ENCODE measurements at places on chromosomes 1 and 21.

- no peak for DNase-seq
These were observed 248.7 kb upstream of the CXADR start for GRCh38 chr21:17264182-17264581.

DNA sequence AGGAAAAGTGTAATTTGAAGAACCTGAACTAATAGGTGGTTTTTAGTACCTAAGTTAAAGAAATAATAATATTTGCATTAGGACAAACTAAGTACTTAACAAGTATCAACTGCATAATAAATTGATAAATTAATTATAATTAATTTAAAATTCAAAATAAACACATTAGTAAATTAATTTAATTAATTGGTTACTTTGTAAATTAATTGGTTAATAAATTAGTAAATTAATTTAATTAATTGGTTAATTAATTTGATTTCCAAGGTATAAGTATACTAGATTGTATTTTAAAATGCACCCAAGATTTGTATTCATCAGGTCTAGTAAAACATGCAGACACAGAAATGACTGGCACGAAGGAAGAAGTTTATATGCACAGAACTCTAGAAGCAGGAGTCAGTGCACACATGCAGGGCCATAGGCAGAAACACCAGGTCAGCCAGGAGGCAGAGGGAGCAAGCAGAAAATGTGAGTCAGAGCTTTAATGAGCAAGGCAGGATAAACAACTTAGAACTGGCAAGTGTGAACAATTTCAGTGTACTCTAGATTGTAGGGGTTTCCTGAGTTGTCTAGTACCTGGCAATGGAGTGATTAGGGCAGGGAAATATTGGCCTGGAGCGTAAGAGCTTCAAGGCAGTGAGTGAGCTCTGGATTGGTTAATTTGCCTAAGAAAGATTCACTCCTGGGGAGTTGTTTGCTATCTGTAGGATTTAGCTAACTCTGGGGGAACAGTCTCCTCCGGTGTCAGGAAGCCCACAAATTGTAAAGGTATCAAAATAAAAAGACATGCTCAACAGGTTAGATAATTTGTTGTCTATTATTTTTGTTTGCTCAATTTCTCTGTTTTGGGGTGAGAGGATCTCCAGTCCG, 665.7 kb downstream of the MRPL39 start:
- no peak for DNase-seq

DNA sequence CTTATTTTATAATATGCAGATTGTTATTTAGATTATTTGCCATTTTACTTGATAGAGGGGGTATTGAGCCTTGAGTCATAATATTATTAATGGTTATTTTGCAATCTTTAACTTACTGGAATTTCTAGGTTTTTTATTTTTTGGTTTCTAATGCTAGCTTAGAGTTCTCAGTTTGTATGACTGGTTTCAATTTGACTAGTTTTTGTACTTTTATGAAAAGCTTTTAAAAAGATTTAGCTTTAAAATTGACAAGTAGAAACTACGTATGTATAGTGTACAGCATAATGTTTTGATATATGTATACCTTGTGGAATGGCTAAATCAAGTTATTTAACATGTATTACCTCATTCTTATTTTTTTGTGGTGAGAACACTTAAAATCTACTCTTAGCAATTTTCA, 41.5 kb downstream of the CEP350 start:
- no peak for DNase-seq

DNA sequence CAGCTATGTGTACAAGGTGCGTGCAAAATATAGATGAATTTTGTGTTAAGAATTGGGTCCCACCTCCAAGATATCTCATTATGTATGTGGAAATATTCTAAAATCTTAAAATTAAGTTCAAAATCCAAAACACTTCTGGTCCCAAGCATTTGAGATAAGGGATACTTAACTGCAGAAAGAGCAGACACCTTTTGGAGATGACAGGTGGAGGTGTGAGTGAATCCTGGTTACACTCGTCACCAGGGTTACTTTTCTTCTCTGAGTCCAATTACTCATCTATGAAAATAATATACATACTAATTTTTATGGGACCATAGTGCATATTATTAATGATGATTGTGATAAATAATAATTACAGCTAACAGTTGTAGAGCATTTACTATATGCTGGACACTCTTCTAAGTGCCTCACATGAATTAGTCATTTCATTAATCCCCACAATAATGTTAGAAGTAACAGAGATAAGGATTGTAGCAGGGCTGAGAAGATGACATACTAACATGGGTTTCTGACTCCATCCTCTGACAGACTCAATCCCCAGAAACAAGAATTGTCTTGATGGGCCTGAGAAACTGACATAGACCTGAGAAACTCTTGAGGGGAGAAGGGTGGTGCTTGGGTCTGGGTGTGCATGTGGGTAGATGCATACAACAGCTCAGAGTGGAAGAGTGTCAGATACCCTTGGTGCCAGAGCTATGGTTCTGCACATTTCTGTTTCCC, 8.3 kb upstream of the FASLG start:
- DNase-seq = no peak

DNA sequence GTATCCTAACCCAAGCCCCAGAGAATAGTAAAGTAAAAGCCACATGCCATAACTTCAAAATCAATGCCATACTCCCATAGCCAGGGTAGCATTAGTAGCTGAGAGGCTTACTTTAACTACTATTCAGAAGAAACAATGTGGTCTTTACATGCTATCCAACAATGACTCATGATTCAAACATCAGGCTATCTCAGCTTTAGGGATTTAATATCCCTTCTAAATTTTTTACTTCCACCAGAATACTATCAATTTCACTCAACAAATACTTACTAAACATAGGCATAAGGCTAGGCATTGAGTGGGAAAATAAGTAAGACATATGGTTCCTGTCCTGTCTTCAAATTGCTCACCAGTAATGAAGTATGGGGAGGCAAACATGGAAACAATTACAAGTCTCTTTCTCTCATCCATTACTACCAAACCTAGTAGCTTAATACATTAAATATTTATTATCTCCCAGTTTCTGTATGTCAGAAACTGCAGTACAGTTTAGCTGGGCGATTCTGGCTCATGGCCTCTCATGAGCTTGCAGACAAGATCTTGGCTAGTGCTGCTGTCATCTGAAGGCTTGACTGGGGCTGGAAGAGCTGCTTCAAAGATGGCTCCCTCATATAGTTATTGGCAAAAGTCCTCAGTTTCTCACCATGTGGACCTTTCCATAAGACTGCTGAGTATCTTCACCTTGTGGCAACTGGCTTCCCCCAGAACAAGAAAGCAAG, 30.7 kb downstream of the EVI5 start:
- no peak for DNase-seq

DNA sequence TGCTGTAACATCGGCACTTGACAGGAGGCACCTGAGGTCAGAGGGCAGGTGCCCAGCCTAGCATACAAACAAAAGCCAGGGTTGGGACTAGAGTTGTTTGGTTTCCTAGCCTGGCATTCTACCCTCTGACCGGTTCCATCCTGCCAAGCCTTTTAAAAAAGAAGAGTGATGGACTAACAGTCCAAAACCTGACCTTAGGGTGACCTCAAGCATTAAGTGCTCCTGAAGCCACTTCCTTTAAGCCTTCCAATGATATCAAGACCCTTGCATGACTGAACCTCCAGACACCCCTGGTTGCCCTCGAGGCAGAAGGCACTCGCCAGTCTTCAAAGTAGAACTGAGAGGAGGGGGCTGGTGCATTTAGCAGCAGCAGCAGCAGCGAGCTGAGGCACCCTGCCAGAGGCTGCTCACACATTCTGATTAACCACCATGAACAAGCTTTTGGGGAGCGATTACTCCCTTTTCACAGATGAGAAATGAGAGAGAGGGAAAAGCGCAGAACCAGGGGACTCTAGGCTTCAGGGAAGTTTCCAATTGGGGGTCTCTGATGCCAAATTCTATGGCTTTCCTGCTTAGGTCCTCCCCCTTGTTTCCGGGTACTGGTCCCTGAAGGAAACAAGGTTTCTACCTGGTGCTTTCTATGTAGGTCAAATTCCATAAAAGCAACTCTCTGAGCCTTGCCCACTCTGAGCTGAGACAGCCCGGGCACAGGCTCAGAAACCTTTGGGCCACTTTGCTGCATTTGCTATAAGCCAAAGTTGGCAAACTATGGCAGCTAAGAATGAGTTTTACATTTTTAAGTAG, 9.2 kb downstream of the SLC2A1 start:
- no peak for DNase-seq

DNA sequence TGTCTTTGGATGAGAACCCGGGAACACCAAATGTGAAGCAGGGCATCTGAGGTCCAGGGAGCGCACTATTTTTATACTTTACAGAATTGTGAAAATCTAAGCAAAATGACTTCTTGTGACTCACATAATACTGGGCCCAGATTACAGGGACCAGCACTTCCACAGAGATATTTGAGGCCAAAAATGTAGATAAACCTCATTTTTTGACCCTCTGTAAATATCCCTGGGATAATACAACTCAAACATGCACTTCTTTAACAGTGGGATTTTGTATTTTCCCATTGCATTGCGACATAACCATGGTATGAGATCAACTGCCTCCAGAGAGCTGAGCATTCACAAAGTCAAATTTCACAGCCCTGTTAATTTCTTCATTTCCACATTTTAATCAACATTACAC, 289.4 kb upstream of the ADGRL4 start:
- DNase-seq = no peak

- peak; percentile 86 for DNase-seq
These were observed 27.8 kb upstream of the PRSS38 start for GRCh38 chr1:227787513-227788270.

DNA sequence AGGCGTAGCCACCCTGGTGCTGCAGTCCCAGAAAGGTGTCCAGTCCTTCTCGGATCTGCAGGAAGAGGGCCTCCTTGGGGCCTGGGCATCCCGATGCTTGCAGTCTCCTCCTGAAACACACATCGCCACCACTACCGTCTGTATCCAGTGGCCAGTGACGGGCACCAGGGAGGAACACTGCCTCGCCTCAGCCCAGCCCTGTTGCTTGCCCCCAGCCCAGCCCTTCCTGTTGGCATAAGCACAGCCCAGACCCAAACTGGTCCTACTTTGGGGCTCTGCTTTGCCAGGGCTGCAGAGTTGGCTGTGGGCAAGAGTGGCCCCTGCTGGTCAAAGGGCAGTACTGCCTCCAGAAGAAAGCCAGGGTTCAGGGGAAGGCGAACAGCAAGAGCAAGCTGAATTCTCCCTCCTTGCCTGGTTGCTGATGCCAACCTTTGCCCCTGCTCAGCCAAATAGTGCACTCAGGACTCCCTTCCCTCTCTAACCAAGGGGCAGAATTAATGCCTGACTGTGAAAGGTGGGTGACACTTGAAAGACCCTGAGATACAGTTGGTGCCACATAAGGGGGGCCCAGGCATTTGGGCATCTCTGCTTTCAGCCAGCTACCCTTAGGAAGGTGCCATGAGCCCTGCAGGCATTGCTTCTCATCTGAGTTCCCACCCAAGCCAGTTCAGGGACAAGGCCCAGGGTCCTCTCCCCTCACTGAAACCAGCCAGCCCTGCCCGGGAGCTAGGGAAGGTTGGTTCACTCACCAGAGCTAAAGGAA, 11.1 kb upstream of the ARHGEF2 start:
- DNase-seq = peak; percentile 88

DNA sequence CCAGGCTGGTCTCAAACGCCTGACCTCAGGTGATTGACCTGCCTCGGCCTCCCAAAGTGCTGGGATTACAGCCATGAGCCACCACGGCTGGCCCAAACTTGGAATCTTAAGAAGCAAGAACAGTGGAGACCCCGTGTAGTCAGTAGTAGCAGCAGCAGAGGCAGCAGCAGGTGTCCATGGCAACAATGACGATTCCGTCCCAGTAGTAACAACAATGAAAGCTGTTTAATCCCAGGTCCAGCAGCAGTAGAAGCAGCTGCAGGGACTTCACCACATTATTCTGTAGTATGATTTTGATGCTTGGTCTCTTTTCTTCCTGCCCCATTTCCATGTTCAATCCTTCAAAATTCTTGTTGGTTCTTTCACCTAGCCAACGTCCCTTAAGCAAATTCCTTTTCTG, 69.6 kb upstream of the KCTD3 start:
- DNase-seq = no peak

DNA sequence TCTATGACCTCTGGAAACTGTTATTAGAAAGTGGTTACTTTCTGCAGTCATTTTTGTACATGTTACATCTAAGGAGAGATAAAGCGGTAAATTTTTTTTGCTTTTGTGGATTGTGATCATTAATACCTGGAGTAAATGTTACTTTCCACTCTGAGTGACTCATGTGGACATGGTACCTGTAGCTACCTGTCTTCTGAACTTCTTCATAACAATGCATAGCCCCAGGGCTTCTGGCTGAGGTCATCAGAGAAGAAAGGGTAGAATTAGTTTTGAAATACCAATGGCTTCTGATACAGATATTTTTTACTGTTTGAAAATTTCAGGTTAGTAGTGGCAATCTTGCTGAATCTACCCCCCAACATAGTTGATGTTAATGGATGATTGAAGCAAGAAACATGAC, 489.3 kb downstream of the RWDD3 start:
- no peak for DNase-seq

- DNase-seq = no peak
These were observed 49.2 kb downstream of the TUT4 start for GRCh38 chr1:52503706-52504105.

- DNase-seq = no peak
These were observed 36.2 kb downstream of the ATP2B4 start for GRCh38 chr1:203662821-203663220.

GRCh38 chr1:169528215-169529067, 42.7 kb upstream of the SLC19A2 start:
- DNase-seq = no peak

GRCh38 chr1:65297706-65298105, 11.6 kb upstream of the DNAJC6 start:
- DNase-seq = no peak

GRCh38 chr1:117683571-117684285, 77.9 kb downstream of the TENT5C start:
- DNase-seq = no peak

- no peak for DNase-seq
These were observed 21.9 kb downstream of the LRRC8D start for GRCh38 chr1:89842567-89843272.

DNA sequence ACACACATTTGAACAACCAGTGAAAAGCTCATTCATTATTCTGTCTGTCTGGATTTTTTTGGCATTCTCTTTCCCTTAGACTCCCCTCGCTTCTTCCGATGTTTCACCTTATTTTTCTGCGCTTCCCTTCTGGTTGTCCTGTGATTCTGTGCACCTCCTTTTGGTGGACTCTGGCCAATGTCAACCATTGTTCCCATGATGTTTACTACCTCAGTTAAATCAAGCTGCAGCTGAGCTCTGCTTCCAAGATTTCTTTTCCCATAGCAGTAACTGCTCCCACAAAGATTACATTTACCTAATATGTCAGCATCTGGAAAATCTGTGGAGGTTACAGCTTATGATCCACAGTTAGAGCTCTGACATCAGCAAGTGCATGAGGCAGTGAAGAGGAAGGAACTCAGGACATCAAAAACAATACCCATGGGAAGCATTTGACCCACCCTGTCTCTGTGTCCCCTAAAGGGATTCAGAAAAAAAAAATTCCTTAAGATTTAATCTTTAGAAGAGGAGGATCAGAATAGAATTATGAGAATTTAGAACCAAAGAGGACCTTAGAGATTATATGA, 69.9 kb upstream of the ADAMTS5 start:
- DNase-seq = no peak

- DNase-seq = no peak
These were observed 93.7 kb downstream of the ITPKB start for GRCh38 chr1:226645279-226645976.
